ENCODE measurements at places on chromosomes 11 and 22.

DNA sequence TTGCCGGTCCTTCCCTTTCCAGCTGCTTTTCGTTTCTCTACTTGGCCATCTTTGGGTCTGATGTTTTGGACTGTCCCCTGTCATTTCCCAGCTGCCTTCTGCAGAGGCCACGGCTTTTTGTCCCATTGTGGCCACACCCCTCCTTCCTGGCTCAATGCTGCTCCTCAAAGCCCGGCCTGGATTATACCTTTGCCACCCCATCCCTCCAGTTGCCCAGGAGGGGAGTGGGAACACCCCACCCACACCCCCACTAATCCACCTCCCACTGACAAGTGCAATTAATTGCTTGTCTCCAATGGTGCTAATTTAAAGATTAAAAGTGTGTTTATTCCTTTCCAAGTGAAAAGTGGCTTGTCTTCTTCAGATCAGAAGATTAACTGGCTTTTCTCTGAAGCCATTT, 34.2 kb upstream of the CSNK2A3 start:
- DNase-seq, result no peak

- no peak for DNase-seq
Observed at GRCh38 chr11:124876818-124877630, 11.8 kb downstream of the ROBO3 start.

DNA sequence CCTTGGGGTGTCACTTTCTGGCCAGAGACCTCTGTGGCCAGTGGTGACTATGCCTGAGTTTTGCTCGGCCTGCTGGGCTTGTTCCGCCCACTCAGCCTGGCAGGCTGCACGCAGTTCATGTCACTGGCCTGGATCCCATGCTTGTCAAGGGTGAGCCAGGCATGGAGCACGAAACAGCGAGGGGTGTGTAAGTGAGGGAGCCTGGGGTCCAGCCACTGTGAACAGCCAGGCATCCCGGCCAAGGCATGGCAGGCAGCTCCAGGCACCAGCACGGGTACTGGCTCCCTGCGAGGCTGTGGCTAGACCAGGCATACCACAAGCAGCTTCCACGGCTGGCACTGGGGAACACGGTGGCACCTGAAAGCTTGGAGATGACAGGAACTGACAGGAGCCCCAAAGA, 214.3 kb downstream of the LRRC4C start:
- DNase-seq, result no peak

DNA sequence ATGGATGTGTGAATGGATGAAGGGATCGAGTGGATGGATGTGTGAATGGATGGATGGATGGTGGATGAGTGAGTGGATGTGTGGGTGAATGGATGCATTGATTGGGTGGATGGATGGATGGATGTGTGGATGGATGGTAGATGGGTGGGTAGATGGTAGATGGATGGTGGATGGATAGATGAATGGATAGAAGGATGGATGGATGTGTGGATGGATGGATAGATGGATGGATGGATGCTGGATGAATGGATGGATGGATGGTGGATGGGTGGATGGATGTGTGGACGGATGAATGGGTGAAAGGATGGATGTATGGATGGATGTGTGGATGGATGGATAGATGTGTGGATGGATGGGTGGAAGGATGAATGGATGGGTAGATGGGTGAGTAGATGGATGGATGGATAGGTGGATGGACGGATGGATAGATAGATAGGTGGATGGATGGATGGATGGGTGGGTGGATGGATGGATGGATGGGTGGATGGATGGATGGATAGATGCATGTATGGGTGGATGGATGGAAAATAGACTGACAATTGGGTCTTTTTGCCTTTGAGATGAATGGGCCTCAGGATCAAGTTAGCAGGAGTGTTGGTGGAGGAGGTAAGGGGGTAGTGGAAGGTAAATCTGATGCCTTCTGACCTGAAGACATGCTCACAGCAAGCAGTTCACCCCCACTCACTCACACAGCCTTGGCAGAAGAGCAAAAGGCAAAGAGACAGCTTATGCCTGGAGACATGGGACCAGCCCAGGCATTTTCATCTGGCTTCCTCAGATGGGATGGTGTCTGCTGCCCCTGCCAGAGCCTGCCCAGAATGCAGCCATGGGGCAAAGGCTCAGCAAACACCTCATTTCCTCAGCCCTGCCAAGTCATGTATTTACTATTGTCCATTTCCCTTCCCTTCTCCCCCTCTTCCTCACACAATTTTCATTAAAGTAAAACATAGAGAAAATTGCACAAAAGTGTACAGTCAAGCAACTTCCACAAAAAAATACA, 8.0 kb upstream of the FADD start:
- DNase-seq, result no peak

GRCh38 chr11:68343761-68344256, 31.4 kb downstream of the LRP5 start:
- no peak for DNase-seq

GRCh38 chr11:131886201-131886600, 515.8 kb downstream of the NTM start:
- DNase-seq, result no peak

- no peak for DNase-seq
Observed at GRCh38 chr11:79276736-79277325, 164.0 kb downstream of the TENM4 start.

DNA sequence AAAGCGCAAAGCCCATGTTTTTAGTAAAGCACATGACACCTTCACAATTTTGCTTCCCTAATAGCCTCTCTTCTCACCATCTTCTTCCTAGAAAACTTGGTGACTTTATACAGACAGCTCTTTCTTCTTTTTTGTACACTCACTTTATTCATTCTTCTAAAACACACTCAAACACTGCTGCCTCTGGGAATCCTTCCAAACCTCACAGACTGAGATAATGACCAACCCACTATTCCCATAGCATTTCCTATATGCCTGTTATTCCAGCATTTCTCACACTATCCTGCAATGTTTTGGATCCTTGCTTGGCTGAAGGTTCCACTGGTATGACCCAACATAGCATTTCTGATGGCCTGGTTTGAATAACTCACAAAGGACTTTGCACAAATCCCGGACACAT, 442.1 kb upstream of the CCDC90B start:
- no peak for DNase-seq

DNA sequence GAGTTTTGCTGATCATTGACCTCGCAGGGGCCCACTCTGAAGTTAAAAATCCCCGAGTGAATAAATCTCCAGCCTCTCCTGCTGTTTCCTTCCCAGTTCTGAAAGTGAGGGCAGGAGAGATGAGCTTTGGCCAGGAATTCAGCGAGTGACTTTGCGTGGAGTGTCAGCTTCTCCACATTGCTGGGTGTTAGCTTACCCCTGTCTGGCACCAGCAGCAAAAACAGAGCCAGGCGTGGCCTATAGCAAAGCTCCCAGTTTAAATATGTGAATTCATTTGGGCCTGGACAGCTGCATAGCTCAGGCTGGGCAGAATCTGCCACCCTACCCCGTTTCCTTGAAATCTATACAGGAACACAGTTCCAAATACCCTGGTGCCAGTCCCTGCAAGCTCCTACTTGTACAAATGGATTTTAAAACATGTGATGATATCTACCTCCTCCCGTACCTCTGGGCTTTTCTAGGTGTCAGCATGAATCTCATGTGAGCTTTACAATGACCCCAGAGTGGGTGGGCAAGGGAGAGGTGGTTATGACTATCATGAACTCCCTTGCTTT, 25.6 kb downstream of the TIMP3 start:
- DNase-seq, result no peak

All from stimulated activated CD4-positive, alpha-beta T cell treated with anti-CD3 and anti-CD28 coated beads, Interleukin-4, amount 100 ng/mL, for 48 hours (primary cell).